Spleen (tissue), 13 donors: ENCODE measurements at places on chromosomes 7 and 10. TPM values are rescaled to one million over a fixed set of nuclear protein-coding genes. Genes with fewer than 3 reads are reported as not detected.

The TMEM196 gene
- not detected for total RNA-seq

- DNase-seq, result no peak
- H3K4me3 ChIP-seq, result no peak overlapping the region
- no peak overlapping the region for H3K27ac ChIP-seq
- H3K4me1 ChIP-seq, result no peaks in the 10 kb centered on the region
- H3K27me3 ChIP-seq, result no peaks in the 10 kb centered on the region
Measured at GRCh38 chr7:28266402-28266801, 85.8 kb upstream of the JAZF1 start.

DNA sequence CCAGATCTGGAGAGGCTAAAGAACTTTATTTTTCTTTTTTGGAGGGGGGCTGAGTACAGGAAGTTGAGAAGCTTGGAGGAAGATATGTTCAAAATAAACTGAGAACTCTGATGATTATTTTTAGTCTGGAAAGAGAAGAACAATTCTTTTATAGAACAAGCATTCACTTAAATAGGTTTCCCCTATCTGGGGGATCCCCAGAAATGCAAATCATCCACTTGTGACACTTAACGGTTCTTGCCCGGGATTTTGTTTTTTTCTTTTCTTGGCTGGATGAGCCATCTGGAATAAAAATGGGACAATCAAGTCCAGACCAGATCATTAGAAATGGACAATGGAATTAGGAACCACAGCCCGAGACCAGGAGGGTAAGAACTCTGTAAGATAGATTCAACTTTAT, 95.9 kb upstream of the EGR2 start:
- peaks cover 6% of the 10 kb centered on the region for H3K4me1 ChIP-seq
- no peak overlapping the region for H3K4me3 ChIP-seq
- no peak overlapping the region for H3K27ac ChIP-seq
- no peaks in the 10 kb centered on the region for H3K27me3 ChIP-seq
- DNase-seq, result no peak

- H3K27ac ChIP-seq, result no peak overlapping the region
- no peaks in the 10 kb centered on the region for H3K36me3 ChIP-seq
- no peaks in the 10 kb centered on the region for H3K27me3 ChIP-seq
- no peak overlapping the region for H3K4me3 ChIP-seq
Measured at GRCh38 chr7:110590415-110590814, 500.5 kb upstream of the LRRN3 start.

DNA sequence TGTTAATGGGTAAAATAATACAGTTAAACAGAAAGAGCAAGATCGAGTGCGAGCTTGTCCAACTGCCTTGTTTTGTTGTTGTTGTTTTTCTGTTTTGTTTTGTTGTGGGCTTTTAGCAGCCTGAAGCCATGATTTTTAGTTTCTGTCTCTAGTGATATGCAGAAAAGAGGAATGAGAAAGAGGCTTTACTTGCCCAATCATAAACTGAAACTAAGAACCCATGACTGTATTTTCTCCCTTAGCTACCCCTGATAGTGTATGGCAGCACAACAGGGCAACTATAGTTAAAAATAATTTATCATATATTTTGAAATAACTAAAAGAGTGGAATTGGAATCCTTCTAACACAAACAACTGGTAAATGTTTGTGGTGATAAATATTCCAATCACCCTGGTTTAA, 493.9 kb downstream of the GLRX3 start:
- H3K4me1 ChIP-seq, result peaks cover 4% of the 10 kb centered on the region
- H3K27ac ChIP-seq, result no peak overlapping the region
- no peak for DNase-seq
- no peak overlapping the region for H3K4me3 ChIP-seq
- H3K36me3 ChIP-seq, result no peaks in the 10 kb centered on the region
- no peaks in the 10 kb centered on the region for H3K27me3 ChIP-seq
